ENCODE measurements at places on chromosomes 12 and 14. TPM values are rescaled to one million over a fixed set of nuclear protein-coding genes. Genes with fewer than 3 reads are reported as not detected.
A peak's percentile ranks its signal among the peaks of the same experiment; 100 is the strongest.

Gene KCNH5
- total RNA-seq: not detected

Gene SLC38A4
- total RNA-seq: 9.2 TPM

Gene BRAP
- total RNA-seq: 18.3 TPM

Gene RPGRIP1
- not detected for total RNA-seq

Gene GDF3
- total RNA-seq: not detected

Gene OR6C2
- not detected for total RNA-seq

GRCh38 chr12:103806803-103807202 lies 34.2 kb downstream of the NT5DC3 start:
- DNase-seq: no peak

- DNase-seq: peak; percentile 84
Observed at GRCh38 chr14:75279153-75279762, 630 bp downstream of the FOS start.

Data from psoas muscle (tissue), 8 donors.